ENCODE measurements at places on chromosomes 3 and 15. TPM values are rescaled to one million over a fixed set of nuclear protein-coding genes. Genes with fewer than 3 reads are reported as not detected.

The SLC15A2 gene
- 5.4 TPM for total RNA-seq

The DTX3L gene
- total RNA-seq: 32.5 TPM

The SRPRB gene
- total RNA-seq: 41.8 TPM

The CCDC13 gene
- total RNA-seq: 0.90 TPM

The CLDN18 gene
- total RNA-seq: not detected

The SCG5 gene
- total RNA-seq: 55.4 TPM

- H3K27ac ChIP-seq: no peak overlapping the region
- peaks cover 2% of the 10 kb centered on the region for H3K4me1 ChIP-seq
- DNase-seq: no peak
Observed at GRCh38 chr15:69828181-69828828, 269.4 kb downstream of the TLE3 start.

GRCh38 chr15:97077975-97078374 lies 747.5 kb downstream of the NR2F2 start:
- H3K4me3 ChIP-seq: no peak overlapping the region
- peaks cover 4% of the 10 kb centered on the region for H3K36me3 ChIP-seq
- H3K4me1 ChIP-seq: peaks cover 11% of the 10 kb centered on the region
- no peaks in the 10 kb centered on the region for H3K27me3 ChIP-seq

DNA sequence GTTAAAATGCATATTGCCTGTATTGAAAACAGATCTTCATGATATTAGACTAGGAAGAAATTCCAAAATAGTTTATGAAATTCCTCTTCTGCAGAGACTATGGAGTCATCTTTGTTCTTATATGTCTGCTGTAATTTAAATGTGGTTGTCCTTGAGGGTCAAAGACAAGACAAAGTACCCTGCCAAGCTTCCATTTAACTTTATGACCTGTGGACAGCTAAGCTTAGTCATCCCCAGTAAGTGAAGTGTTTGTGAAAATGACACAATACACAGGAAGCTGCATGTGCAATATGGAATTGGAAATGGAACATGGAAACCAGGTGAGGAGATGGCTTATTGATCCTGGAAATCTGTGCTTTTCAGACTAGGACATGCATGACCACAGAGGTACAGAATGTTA lies 68.5 kb upstream of the GBE1 start:
- H3K27me3 ChIP-seq: no peaks in the 10 kb centered on the region
- H3K36me3 ChIP-seq: no peaks in the 10 kb centered on the region
- no peak overlapping the region for H3K27ac ChIP-seq
- H3K4me1 ChIP-seq: no peaks in the 10 kb centered on the region
- no peak for DNase-seq

GRCh38 chr3:184259878-184260723 lies 1.3 kb downstream of the CAMK2N2 start:
- peaks cover 15% of the 10 kb centered on the region for H3K4me1 ChIP-seq
- peak; percentile 68 for DNase-seq
- no peak overlapping the region for H3K27ac ChIP-seq
- H3K36me3 ChIP-seq: peaks cover 14% of the 10 kb centered on the region

- no peak overlapping the region for H3K4me3 ChIP-seq
- peaks cover 9% of the 10 kb centered on the region for H3K36me3 ChIP-seq
- H3K27ac ChIP-seq: no peak overlapping the region
- no peaks in the 10 kb centered on the region for H3K27me3 ChIP-seq
- DNase-seq: no peak
Observed at GRCh38 chr3:37441689-37442088, 267.3 kb upstream of the LRRFIP2 start.

- no peaks in the 10 kb centered on the region for H3K27me3 ChIP-seq
- H3K36me3 ChIP-seq: peaks cover 46% of the 10 kb centered on the region
- no peak for DNase-seq
Observed at GRCh38 chr3:136898954-136899353, 36.9 kb downstream of the NCK1 start.

DNA sequence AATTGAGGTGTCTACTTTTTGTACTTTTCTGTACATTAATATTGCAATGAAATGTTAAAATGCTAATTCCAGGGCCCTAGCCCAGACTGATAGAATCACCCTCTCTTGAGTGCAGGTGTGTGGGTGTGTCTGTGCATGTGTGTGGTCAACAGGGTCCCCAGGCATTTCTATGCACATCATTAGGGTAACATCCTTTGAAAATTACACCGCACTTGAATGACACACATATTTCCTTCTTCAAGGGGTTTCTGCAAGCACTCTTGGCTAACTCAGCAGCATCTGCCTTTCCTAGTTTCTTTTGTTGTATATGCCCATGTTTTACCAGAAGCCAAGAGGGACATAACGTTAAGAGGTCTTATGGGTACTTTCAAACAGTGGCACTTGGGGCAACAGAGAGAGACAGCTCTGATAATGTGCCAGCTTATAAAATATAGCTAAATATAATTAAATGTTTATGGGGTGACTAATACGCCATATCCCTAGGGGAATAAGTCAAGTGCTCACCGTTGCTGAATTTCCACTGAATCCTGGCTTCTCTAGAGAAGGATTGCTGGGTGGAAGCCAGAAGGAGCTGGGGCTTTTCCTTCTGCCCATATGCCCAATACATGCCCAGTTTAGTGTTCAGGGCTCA lies 54.5 kb upstream of the LRIG1 start:
- peaks cover 6% of the 10 kb centered on the region for H3K4me1 ChIP-seq
- H3K36me3 ChIP-seq: peaks cover 1% of the 10 kb centered on the region
- no peak overlapping the region for H3K27ac ChIP-seq
- H3K27me3 ChIP-seq: no peaks in the 10 kb centered on the region
- DNase-seq: no peak
- H3K4me3 ChIP-seq: no peak overlapping the region

DNA sequence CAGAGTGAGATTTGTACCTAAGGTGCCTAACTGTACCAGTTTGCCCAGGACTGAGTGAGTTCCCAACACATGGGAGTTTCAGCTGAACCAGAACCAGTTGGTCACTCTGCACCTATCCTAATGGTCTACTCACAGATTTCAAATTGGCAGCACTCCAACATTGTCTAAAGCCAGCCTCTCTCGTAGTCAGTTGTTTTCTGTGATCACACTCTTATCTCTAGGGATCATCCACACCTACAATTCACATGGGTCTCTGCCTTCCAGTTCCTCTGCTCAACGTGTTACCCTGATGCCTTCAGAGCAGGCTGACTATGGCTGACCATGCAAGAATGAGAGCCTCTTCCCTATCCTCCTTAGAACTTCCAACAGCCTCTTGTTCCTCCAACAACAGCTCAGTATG lies 624.8 kb downstream of the NTRK3 start:
- no peaks in the 10 kb centered on the region for H3K4me1 ChIP-seq
- no peaks in the 10 kb centered on the region for H3K36me3 ChIP-seq
- H3K27me3 ChIP-seq: peaks cover 22% of the 10 kb centered on the region
- H3K27ac ChIP-seq: no peak overlapping the region

DNA sequence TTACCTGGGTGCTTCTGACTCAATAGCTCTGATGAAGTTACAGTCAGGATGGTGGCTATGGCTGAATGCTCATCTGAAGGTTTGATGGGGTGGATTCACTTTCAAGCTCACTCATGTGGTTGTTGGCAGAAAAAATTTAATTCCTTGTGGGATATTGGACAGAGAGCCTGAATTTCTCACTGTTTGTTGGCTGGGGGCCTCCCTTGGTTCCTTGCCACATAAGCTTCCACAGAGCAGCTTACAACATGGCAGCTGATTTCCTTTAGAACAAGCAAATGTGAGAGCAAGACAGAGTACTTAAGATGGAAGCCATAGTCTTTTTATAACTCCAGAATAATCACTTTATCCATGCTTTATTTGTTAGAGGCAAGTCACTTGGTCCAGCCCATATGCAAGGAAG lies 150.6 kb downstream of the PPM1L start:
- no peaks in the 10 kb centered on the region for H3K36me3 ChIP-seq
- no peak overlapping the region for H3K27ac ChIP-seq
- H3K4me1 ChIP-seq: peaks cover 4% of the 10 kb centered on the region

DNA sequence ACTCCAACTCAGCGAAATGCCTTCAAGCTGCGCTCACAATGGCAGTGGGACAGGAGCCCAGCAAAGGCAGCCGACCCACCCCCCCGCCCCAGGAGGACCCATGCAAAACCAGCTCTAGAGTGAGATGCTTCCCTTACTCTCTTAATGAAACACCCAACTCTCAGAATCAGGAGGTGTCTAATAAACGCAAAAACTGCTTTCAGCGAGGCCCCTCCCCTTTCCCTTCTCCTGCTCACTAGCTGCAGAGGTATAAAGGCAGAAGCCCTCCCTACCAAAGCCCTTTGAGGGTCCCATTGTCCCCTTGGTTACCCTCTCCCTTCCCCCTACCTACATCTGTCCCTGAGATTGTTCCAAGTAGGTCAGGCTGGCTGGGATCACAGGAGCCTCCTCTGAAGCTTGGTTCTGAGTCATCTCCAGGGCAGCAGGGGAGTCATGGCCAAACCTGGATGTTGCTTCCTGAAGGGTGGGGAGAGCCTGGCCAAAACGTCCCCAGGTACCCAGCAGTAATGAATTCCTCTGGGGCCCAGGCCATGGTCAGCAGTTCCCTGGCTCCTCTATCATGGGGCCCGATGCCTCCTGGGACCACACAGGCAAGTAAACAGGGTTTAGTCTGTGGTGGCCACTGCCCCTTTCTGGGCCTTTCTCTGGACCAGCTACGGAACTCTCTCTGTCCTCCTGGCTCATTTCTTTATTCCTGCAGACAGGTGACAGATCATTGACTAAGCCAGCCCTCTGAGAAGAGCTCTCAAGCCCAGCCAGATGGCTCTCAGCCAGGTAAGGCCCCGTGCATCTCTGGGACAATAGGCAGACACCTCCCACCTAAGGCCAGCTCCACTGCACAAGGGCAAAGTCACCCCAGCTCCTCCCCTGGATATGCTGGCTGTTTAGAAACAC lies 8.6 kb downstream of the KLHL25 start:
- H3K4me3 ChIP-seq: no peak overlapping the region
- H3K27me3 ChIP-seq: no peaks in the 10 kb centered on the region
- H3K27ac ChIP-seq: peak overlapping the region; percentile 34
- H3K4me1 ChIP-seq: peaks cover 32% of the 10 kb centered on the region

DNA sequence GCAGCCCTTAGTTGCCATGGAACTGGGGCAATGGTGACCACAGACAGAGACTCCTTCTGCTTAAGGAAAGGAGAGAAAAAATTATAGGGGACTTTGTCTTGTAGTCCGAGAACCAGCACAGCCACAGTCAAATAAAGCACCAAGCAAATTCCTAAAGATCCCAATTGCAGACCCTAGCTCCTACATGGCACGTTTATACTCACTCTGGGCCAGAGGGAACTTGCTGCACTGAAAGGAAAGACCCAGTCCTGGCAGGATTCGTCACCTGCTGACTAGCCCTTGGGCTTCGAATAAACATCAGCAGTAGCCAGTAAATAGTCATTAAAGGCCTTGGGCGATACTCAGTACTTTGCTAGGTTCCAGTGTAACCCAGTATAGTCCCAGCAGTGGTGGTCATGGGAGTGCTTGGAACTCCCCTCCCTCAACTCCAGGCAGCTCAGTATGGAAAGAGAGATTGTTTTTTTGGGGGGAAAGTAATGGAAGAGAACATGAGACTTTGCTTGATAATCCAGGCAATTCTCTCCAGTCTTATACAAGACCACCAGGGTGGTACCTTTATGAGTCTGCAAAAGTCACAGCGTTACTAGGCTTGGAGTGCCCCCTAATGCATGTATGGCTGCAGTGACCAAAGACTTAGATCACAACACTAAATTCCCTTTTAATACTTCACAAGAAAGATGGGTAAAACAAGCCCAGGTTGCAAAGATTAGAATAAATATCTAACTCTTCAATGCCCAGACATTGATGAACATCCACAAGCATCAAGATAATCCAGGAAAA lies 66.4 kb upstream of the AGTR1 start:
- no peak for DNase-seq
- H3K27me3 ChIP-seq: peaks cover 38% of the 10 kb centered on the region

DNA sequence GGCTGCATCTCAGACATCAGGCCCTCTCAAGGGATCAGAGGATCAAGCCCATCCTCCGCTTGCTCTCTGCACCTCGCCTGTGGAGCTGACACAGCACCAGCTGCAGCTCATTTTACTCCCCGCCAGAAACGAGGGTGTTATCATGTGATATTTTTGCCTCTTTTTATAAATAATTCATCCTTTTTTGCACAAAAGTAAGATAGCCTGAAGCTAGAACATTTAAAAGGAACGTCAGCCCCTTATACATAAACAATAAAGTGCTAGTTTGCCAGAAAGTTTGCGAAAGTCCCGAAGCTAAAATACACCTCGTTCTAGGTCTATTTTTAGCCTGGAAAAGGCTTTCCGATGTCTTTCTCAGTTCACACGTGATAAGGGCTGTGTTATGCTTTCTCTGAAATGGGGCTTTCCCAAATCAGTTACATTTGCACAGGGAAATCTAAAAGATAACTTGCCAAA lies 9.6 kb upstream of the FAM174B start:
- H3K4me1 ChIP-seq: peaks cover 43% of the 10 kb centered on the region
- no peaks in the 10 kb centered on the region for H3K36me3 ChIP-seq
- DNase-seq: no peak
- peaks cover 3% of the 10 kb centered on the region for H3K27me3 ChIP-seq
- H3K27ac ChIP-seq: peak overlapping the region; percentile 53

DNA sequence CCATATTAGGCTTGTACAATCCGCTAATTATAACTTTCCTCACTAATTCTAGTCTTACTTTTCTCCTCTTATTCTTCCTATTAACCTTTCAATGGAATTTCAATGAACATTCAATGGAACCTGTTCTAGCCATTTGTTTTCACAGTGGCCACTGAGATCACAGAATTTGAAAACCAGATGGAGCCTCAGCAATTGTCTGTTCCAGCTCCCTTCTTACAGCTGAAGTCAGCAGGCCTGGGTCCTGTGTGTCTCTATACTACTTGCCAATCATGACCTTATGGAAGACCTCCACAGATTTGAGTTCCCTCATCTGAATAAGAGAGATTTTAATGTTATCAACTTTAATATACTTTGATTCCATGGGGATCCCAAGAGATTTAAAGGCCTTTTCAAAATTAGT lies 36.6 kb downstream of the TJP1 start:
- H3K27me3 ChIP-seq: no peaks in the 10 kb centered on the region
- H3K36me3 ChIP-seq: peaks cover 36% of the 10 kb centered on the region
- peaks cover 12% of the 10 kb centered on the region for H3K4me1 ChIP-seq
- H3K27ac ChIP-seq: peak overlapping the region; percentile 27

GRCh38 chr15:69232144-69232543 lies 66.6 kb upstream of the PAQR5 start:
- H3K27me3 ChIP-seq: no peaks in the 10 kb centered on the region
- no peak overlapping the region for H3K4me3 ChIP-seq
- no peak for DNase-seq
- H3K27ac ChIP-seq: no peak overlapping the region
- H3K36me3 ChIP-seq: peaks cover 20% of the 10 kb centered on the region
- H3K4me1 ChIP-seq: peaks cover 5% of the 10 kb centered on the region
